ENCODE measurements at places on chromosomes 1 and 21.

DNA sequence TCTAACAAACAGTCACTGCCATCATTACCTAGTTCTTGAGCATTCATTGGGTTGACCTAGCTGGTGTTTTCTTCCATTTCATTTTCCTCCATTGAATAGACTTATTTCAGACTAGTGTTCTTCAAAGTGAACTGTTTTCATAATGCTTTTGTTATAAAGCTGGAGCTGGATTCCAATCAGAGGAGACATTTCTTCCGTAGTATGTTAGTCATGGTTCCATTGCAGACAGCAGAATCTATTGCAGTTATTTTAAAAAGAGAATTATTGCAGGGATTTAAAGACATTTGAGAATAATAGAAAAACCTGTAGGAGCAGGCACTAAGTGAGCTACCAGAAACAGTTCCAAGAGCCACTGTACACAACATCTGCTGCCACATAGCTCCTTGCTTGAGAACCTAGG lies 50.0 kb downstream of the HHAT start:
- no peak for DNase-seq

DNA sequence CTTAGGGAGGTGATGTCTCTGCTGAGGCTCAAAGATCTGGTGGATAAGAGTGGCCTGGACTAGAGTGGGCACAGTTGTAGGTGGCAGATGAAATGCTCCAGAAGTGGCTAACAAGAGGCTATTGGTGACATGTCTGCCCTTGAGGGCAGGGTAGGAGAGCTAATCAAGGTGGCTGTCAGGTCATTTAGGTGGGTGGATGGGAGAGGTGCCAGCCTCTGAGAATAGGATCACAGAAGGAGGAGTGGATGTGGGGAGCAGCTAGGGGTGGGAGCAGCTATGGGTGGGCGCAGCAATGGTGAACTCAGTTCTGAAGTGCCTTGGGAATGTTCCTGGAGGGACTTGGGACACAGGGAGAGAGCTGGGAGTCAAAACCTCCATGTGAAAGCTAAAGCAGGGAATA lies 142.0 kb upstream of the GRIK3 start:
- no peak for DNase-seq

DNA sequence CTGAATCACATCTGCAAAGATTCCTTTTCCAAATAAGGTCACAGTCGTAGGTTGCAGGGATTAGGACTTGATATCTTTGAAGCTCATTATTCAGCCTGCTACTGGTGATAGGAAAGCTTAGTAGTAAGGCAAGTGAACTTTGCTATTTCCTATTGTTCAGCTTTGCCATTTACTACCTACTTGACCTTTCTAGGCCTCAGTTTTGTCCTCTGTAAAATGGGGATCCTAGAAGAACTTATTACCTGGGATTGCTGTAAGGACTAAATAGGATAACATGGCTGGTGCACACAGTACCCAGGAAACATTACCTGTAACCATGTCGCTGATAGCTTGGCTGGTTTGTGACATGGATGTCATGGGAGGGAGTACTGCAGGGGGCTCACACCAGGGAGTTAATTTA lies 24.5 kb downstream of the UMODL1 start:
- DNase-seq: no peak

GRCh38 chr1:110011527-110012041 lies 22.8 kb upstream of the STRIP1 start:
- no peak for DNase-seq

DNA sequence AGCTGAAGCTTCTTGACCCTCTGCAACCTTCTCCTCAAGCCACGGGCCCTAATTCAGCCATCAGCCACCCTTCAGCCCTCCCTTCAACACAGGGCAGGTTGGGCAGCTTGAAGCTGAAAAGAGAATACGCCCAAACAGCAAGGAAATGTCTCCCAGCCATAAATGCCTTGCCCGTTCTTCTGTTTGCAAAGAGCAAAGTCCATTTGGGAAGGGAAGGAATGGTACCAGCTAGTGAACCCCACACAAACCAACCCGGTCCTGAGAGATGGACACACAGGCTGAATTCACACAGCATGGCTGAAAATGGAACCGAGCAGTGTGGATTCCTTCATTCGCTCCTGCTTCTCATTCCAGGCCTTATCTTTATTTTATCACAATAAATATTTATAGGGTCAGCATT lies 11.5 kb downstream of the PLEKHA6 start:
- DNase-seq: no peak

DNA sequence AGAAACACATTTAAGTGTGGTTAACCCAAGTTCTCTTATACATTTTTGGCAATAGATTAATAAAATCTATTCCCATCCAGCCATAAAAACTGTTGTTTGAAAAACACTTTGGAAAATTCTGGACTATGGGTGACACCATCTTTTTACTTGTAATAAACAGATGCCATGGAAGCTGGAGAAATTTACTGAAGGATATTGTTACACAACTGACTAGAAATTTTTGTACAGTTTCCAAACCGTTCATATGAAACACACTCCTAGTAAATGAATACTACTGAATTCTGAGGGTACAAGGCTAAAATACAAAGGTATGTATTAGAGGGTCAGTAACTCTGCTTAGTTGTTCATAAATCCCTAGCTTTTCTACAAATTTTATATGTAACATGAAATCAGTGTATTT lies 48.7 kb downstream of the TRIM33 start:
- no peak for DNase-seq

- no peak for DNase-seq
Observed at GRCh38 chr1:112626887-112627286, 7.3 kb downstream of the CAPZA1 start.

GRCh38 chr21:41953249-41953830 lies 478 bp downstream of the C2CD2 start:
- peak; percentile 72 for DNase-seq

- no peak for DNase-seq
Observed at GRCh38 chr1:238152119-238152518, 261.4 kb upstream of the ZP4 start.

- no peak for DNase-seq
Observed at GRCh38 chr1:66684353-66684752, 67.9 kb upstream of the DYNLT5 start.

DNA sequence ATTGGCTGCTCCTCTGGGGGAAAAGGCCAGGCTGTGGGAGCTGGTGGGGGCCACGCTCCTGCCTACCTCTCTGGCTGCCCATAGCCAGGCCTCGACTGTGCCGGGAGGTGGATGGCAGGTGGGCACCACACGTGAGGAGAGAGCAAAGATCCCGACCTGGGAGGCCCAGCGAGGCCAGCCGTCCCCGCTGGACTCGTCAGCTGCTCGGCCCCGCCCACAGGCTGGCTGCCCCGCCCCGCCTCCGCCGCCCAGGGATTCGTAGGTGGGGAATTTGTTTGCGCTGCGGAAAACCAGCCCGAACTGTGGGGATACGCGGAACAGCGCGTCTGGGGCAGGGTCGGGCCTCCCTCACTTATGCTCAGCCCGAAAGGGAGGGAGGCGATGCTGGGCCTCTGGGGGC lies 31.7 kb downstream of the TP73 start:
- no peak for DNase-seq

DNA sequence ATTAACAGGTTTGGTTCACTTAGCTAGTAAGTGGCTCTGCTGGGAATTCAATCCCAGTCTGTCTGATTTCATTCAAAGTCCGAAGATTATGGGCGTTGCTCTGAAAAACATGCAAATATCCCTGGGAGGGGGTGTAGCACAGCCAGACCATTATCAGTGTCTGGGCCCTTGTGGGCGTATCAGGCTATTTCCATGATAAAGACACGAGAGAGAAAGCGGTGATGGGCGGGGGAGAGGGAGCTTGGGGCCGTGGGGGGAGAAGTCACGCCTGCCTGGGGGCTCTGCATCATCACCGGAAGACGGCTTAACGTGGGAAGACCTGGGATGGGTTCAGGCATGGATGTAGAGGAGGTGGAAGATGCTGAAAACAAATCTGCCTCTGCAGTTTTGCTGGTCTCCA lies 25.8 kb downstream of the IL6R start:
- DNase-seq: no peak

GRCh38 chr1:198902655-198903054 lies 263.8 kb downstream of the PTPRC start:
- DNase-seq: peak; percentile 25

- DNase-seq: no peak
Observed at GRCh38 chr1:171850651-171851350, 9.5 kb downstream of the DNM3 start.

GRCh38 chr21:16363100-16363499 lies 633.3 kb downstream of the USP25 start:
- DNase-seq: peak; percentile 64

DNA sequence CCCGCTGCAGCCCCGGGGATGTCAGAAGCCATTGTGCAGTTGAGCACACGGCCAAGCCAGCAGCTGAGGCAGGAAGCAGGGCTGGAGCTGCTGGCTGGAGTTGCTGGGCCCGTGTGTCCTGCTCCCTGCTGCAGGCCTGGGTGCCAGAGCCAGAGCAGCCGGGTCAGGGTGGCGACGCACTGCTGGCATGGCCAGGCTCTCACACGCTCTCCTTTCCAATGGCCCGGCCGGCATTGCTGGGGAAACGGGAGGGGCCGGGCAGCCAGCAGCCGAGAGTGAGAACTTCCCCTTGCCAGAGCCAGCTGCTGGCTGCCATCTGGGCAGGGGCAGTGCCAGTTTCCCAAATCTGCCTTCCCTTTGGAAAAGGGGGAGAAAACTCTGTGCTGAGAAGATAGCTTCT lies 82.4 kb upstream of the PROX1 start:
- DNase-seq: no peak

GRCh38 chr1:54973205-54973921 lies 7.1 kb upstream of the TMEM61 start:
- peak; percentile 64 for DNase-seq

DNA sequence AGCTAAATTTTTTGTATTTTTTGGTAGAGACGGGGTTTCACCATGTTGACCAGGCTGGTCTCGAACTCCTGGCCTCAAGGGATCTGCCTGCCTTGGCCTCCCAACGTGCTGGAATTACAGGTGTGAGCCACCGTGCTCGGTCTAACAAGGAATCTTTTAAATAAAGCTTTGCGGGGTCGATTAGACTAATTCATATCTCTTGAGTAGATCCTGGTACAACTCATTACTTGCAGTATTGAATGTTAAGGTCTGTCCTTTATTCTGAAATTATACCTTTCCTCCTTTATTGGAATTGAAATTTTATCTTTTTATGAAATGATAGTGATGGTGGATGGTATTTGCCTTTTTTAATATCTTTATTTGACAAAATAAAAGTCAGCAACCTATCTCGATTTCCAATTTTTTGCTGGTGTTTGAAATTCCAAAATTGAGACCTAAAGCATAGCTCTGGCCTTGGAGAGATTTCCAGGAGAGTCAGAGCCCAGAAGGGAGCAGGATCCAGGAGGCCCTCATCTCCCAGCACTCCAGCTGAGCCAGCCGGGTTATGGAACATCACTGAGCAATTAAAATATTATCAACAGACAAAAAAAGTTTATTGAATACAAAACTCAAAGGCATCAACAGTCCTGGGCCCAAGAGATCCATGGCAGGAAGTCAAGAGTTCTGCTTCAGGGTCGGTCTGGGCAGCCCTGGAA lies 4.7 kb downstream of the S100A2 start:
- no peak for DNase-seq

DNA sequence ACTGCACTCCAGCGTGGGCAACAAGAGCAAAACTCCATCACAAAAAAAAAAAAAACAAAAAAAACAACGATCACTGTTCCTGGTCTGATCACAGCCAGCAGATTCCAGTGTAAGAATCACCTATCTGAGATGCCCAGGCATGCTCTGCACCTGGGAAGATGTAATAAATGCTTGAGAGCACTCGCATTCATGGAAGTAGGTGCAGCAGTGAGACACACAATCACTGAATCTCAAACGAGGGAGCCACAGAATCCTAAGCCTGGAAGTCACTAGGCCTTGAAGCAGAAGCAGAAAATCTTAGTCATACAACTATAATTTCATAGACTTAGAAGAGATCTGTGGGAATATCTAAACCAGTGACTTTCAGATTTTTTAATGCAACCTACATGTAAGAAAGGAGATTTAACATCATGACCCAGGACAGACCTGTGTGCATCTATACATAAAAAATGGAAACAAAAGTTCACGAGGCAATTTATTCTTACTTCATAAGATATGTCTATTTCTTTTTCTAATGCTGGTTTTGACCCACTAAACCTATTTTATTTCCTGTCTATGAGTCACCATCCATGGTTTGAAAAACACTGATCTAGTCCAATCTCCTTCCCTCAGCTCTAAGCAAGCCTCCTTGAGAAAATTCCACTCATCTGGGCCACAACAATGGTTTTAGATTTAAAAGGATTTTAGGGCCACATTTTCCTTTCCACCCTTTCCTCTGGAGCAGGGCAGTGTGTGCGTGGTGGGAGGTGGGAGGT lies 30.4 kb downstream of the RIMS3 start:
- DNase-seq: no peak

GRCh38 chr1:20648946-20649345 lies 12.2 kb downstream of the DDOST start:
- DNase-seq: no peak

DNA sequence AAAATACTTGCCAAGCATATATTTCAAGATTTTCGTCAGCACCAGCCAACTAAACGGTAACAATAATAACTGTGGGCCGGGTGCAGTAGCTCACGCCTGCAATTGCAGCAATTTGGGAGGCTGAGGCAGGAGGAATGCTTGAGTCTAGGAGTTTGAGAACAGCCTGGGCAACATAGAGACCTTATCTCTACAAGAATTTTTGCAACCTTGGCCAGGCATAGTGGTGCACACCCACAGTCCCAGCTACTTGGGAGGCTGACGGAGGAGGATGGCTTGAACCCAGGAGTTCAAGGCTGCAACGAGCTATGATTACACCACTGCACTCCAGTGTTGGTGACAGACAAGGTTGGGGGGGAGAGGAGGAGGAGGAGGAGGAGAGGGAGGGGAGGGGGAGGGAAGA lies 145.0 kb upstream of the TIAM1 start:
- DNase-seq: no peak

DNA sequence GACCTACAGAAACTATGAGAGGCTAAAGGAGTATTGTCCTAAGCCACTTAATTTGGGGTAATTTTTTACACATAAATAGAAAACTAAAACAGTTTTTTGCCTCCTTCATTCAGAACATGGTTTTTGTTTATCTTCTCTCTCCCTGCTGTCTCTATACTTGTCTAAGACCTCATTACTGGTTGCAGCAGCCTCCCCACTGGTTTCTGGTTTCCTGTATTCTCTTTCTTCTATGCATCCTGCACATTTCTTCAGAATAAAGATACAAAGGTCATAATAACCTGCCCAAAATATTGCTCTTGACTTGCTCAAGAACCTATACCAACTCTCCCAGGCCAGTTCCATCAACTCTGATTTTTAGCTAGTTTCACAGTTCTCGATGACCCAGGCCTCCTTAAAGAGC lies 19.8 kb upstream of the BOLA1 start:
- DNase-seq: no peak

DNA sequence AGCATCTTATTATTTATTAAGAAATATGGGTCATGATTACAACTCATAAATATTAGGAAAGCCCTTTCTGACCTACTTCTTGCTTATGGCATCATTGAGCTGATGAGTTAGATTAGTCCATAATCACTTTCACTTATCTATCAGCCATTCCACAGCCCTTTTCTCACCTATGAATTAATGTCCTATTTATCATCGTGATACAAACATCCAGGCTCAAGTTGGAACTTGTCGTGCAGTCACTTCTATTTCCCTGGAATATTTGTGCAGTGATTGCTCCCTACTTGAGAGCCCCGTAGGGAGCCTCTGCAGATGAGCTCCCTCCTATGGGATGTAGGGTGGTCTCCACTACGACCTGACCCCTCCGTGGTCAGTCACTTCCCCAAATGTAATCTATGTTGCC lies 8.1 kb upstream of the F3 start:
- no peak for DNase-seq

Measured in retina (tissue), 1 donor.